ENCODE measurements at places on chromosomes 2 and 18. TPM values are rescaled to one million over a fixed set of nuclear protein-coding genes. Genes with fewer than 3 reads are reported as not detected.
A peak's percentile ranks its signal among the peaks of the same experiment; 100 is the strongest.

GRCh38 chr2:54396107-54396506 is 60.0 kb upstream of the SPTBN1 start:
- no peaks in the 10 kb centered on the region for H3K27me3 ChIP-seq
- no peak for DNase-seq
- no peaks in the 10 kb centered on the region for H3K4me1 ChIP-seq
- no peak overlapping the region for H3K4me3 ChIP-seq

GRCh38 chr2:135701442-135701841 is 40.2 kb upstream of the UBXN4 start:
- H3K4me1 ChIP-seq, result no peaks in the 10 kb centered on the region
- H3K27me3 ChIP-seq, result no peaks in the 10 kb centered on the region
- no peak overlapping the region for H3K4me3 ChIP-seq
- no peak for DNase-seq

DNA sequence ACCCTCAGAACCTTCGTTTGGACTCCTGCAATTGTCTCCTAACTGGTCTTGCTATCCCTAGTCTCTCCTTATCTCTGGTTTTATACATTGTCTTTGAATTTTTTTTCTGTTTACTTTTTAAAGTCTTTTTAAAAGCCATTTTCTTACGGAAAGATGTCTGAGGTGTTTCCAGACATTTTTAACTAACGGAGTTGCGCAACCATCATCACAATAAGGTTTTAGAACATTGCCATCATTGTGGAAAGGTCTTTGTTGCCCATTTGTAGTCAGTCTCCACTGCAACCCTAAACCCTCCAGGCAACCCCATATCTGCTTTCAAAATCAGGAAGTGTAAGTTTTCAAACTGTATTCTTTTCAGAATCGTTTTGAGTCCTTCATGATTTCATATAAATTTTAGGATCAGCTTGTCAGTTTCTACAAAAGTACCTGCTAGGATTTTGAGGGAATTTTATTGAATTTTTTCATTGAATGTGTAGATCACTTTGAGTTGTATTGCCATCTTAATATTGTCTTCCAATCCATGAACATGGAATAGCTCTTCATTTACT is 46.3 kb downstream of the ANKRD12 start:
- H3K27ac ChIP-seq, result no peak overlapping the region
- peaks cover 3% of the 10 kb centered on the region for H3K36me3 ChIP-seq
- no peaks in the 10 kb centered on the region for H3K27me3 ChIP-seq

- H3K27me3 ChIP-seq, result peaks cover 6% of the 10 kb centered on the region
- H3K27ac ChIP-seq, result no peak overlapping the region
- no peaks in the 10 kb centered on the region for H3K36me3 ChIP-seq
- no peak for DNase-seq
- H3K4me3 ChIP-seq, result no peak overlapping the region
Observed at GRCh38 chr2:73718851-73719621, 18.1 kb downstream of the TPRKB start.

- peak within 1 kb of the TSS; percentile 86 for H3K27ac ChIP-seq
- no peaks in the 10 kb centered on the region for H3K36me3 ChIP-seq
- peak within 1 kb of the TSS; percentile 92 for H3K4me3 ChIP-seq
- DNase-seq, result no peak
- H3K4me1 ChIP-seq, result peaks cover 34% of the 10 kb centered on the region
Observed at GRCh38 chr2:36355151-36355889, at the start of gene CRIM1. TSS of gene CRIM1 (plus strand) at chr2:36355778. CDS start at chr2:36356293, 515 bp downstream.

DNA sequence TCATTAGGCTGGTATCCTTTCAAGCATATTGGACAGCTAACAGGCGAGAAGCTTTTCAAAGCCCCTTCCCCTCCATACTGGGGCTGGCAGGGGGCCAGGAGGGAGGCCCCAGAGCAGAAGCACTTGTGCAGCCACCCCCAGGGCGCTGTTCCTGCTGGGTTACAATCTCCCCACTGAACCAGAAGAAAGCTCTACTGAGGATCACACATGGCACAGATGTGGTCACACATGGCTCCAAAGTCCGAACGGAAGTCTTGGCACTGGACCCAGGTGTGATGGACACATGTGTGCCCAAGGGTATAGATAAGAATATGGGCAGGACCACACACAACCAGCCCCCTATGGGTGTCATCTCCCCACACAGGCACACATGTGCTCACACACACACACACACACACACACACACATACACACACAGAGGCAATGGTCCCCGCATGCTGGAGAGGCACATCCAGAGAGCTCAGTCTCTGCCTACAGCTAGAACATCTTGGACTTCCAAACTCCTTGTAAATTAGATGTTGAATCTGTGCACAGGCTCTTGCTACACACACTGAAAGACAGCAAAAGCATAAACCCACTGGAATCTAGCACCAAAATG is 56.4 kb downstream of the TTC32 start:
- H3K36me3 ChIP-seq, result no peaks in the 10 kb centered on the region
- DNase-seq, result no peak
- peaks cover 14% of the 10 kb centered on the region for H3K27me3 ChIP-seq
- H3K4me3 ChIP-seq, result no peak overlapping the region

DNA sequence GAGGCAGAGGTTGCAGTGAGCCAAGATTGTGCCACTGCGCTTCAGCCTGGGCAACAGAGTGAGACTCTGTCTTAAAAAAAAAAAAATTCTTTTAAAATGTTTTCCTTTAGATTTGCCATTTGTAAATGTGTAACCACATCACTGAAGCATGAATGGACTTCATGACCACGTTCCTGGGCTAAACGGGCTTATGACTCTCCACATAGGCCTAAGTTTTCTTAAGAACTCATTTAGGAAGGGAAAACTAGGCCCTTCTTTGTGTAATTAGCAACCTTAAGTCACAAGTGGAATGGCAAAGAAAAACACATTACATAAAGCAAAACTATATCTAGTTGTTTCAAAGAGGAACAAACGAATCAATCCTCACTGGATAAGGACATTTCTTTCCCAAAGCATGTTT is 99.5 kb downstream of the MEIS1 start:
- H3K36me3 ChIP-seq, result no peaks in the 10 kb centered on the region
- no peak overlapping the region for H3K4me3 ChIP-seq
- no peak for DNase-seq
- no peak overlapping the region for H3K27ac ChIP-seq
- H3K27me3 ChIP-seq, result no peaks in the 10 kb centered on the region

- H3K27ac ChIP-seq, result no peak overlapping the region
- peaks cover 39% of the 10 kb centered on the region for H3K4me1 ChIP-seq
- H3K27me3 ChIP-seq, result no peaks in the 10 kb centered on the region
- H3K36me3 ChIP-seq, result no peaks in the 10 kb centered on the region
Observed at GRCh38 chr18:44838971-44839666, 158.4 kb downstream of the SETBP1 start.

- no peaks in the 10 kb centered on the region for H3K27me3 ChIP-seq
- peaks cover 3% of the 10 kb centered on the region for H3K36me3 ChIP-seq
- no peak overlapping the region for H3K27ac ChIP-seq
- peaks cover 15% of the 10 kb centered on the region for H3K4me1 ChIP-seq
Observed at GRCh38 chr2:238387332-238387731, 39.4 kb upstream of the ASB1 start.

DNA sequence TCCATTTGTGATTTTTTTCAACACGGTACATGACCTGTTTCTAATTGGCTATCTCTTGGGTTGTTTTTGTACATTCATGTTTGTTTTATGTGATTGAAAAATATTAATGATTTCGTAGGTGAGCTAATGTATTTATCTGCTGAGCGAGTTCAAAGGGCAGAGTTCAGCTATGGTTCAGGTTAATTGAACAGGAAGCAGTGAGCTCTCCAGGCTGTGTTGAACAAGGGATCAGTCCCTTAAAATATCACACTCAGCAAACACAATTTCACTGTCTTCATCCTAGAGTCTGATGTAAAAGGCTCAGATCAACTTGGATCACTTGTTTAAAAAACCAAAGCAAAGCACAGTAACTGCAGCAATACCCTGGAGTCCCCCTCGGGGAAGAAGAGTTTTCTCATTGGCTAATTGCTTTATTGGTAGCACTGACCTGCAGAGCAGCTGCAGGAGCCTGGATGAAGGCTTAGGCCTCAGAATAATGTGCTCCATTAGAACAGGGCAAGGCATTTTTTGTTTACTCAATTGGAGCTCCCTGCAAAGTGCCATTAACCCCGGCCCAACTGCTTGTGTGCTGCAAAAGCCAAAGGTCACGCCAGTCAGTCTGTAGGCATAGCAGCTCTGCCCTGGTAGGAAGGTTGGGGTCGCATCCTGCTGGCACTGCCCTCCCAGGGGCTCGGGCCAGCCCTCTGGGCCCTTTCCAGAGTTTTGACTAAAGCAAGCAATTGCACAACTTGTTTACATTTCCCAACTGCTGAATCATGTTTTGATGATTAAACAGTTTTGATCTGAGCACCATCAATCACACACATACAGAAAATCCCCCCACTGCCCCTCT is 10.5 kb downstream of the ONECUT2 start:
- peaks cover 43% of the 10 kb centered on the region for H3K27me3 ChIP-seq
- DNase-seq, result no peak
- no peaks in the 10 kb centered on the region for H3K4me1 ChIP-seq
- H3K4me3 ChIP-seq, result no peak overlapping the region
- H3K27ac ChIP-seq, result no peak overlapping the region
- H3K36me3 ChIP-seq, result no peaks in the 10 kb centered on the region

- DNase-seq, result no peak
- H3K27ac ChIP-seq, result no peak overlapping the region
- H3K4me3 ChIP-seq, result no peak overlapping the region
- H3K27me3 ChIP-seq, result no peaks in the 10 kb centered on the region
- no peaks in the 10 kb centered on the region for H3K36me3 ChIP-seq
- no peaks in the 10 kb centered on the region for H3K4me1 ChIP-seq
Observed at GRCh38 chr18:30404422-30404821, 638.1 kb downstream of the DSC3 start.

- H3K4me3 ChIP-seq, result no peak overlapping the region
- no peaks in the 10 kb centered on the region for H3K36me3 ChIP-seq
- H3K4me1 ChIP-seq, result no peaks in the 10 kb centered on the region
- DNase-seq, result no peak
Observed at GRCh38 chr2:705971-706511, 28.8 kb upstream of the TMEM18 start.

GRCh38 chr2:169013628-169014026 is 17.5 kb downstream of the ABCB11 start:
- no peak overlapping the region for H3K4me3 ChIP-seq
- no peak overlapping the region for H3K27ac ChIP-seq
- DNase-seq, result no peak
- H3K36me3 ChIP-seq, result no peaks in the 10 kb centered on the region
- H3K4me1 ChIP-seq, result peaks cover 23% of the 10 kb centered on the region
- H3K27me3 ChIP-seq, result no peaks in the 10 kb centered on the region

- no peaks in the 10 kb centered on the region for H3K4me1 ChIP-seq
- no peak overlapping the region for H3K27ac ChIP-seq
- H3K27me3 ChIP-seq, result no peaks in the 10 kb centered on the region
- no peak for DNase-seq
Observed at GRCh38 chr2:83565181-83565580, 893.9 kb downstream of the SUCLG1 start.

GRCh38 chr2:149258531-149258930 is 71.9 kb upstream of the LYPD6 start:
- no peak overlapping the region for H3K27ac ChIP-seq
- peaks cover 2% of the 10 kb centered on the region for H3K27me3 ChIP-seq
- no peaks in the 10 kb centered on the region for H3K4me1 ChIP-seq

- H3K36me3 ChIP-seq, result peaks cover 21% of the 10 kb centered on the region
- DNase-seq, result no peak
- H3K27me3 ChIP-seq, result no peaks in the 10 kb centered on the region
- H3K4me3 ChIP-seq, result no peak overlapping the region
- peaks cover 52% of the 10 kb centered on the region for H3K4me1 ChIP-seq
Observed at GRCh38 chr18:77112747-77113092, 19.9 kb downstream of the MBP start.

GRCh38 chr2:199850218-199850717 is 724 bp downstream of the FTCDNL1 start:
- peak overlapping the region; percentile 76 for H3K4me3 ChIP-seq
- no peak overlapping the region for H3K27ac ChIP-seq
- H3K4me1 ChIP-seq, result peaks cover 6% of the 10 kb centered on the region
- no peaks in the 10 kb centered on the region for H3K27me3 ChIP-seq

- peak overlapping the region; percentile 67 for H3K27ac ChIP-seq
- H3K4me3 ChIP-seq, result peak overlapping the region; percentile 95
- no peaks in the 10 kb centered on the region for H3K27me3 ChIP-seq
- H3K4me1 ChIP-seq, result peaks cover 48% of the 10 kb centered on the region
- H3K36me3 ChIP-seq, result peaks cover 7% of the 10 kb centered on the region
Observed at GRCh38 chr18:48949050-48949605, 1.6 kb downstream of the SMAD7 start.

- H3K27ac ChIP-seq, result no peak overlapping the region
- peaks cover 2% of the 10 kb centered on the region for H3K36me3 ChIP-seq
- H3K27me3 ChIP-seq, result no peaks in the 10 kb centered on the region
- H3K4me1 ChIP-seq, result peaks cover 14% of the 10 kb centered on the region
Observed at GRCh38 chr2:233389601-233390125, 35.4 kb downstream of the DGKD start.

DNA sequence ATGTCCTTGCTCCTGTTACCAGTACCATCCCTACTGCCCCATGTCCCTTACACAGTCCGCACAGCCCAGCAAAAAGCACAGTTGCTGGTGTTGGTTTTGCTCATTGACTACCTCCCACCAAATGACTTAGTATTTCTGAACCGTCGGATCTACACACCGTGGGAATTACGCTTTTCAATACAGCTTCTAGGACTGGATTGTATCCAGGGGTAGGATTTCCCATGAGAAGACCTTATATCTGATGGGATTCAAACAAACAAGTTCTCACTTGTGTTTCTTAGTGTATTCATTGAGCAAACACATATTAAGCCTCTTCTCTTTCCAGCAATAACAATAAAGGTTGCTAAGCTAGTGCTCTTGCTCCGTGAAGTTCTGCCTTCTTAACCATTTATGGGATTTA is 25.8 kb downstream of the TRAPPC12 start:
- DNase-seq, result no peak
- H3K4me1 ChIP-seq, result no peaks in the 10 kb centered on the region
- peaks cover 17% of the 10 kb centered on the region for H3K36me3 ChIP-seq
- H3K4me3 ChIP-seq, result no peak overlapping the region
- no peak overlapping the region for H3K27ac ChIP-seq

- peaks cover 11% of the 10 kb centered on the region for H3K4me1 ChIP-seq
- no peaks in the 10 kb centered on the region for H3K27me3 ChIP-seq
- peak overlapping the region; percentile 0 for H3K27ac ChIP-seq
- no peak overlapping the region for H3K4me3 ChIP-seq
Observed at GRCh38 chr2:203730076-203730729, 23.8 kb downstream of the CD28 start.

- no peaks in the 10 kb centered on the region for H3K27me3 ChIP-seq
- H3K36me3 ChIP-seq, result no peaks in the 10 kb centered on the region
- H3K27ac ChIP-seq, result no peak overlapping the region
- peaks cover 18% of the 10 kb centered on the region for H3K4me1 ChIP-seq
- DNase-seq, result peak; percentile 79
Observed at GRCh38 chr2:38454081-38454480, 77.0 kb upstream of the ATL2 start.

GRCh38 chr2:200944467-200945394 is 18.7 kb downstream of the ORC2 start:
- H3K27me3 ChIP-seq, result no peaks in the 10 kb centered on the region
- peak; percentile 65 for DNase-seq
- H3K4me3 ChIP-seq, result no peak overlapping the region
- peaks cover 4% of the 10 kb centered on the region for H3K36me3 ChIP-seq
- H3K27ac ChIP-seq, result peak overlapping the region; percentile 86

- H3K36me3 ChIP-seq, result no peaks in the 10 kb centered on the region
- H3K4me1 ChIP-seq, result peaks cover 2% of the 10 kb centered on the region
- H3K4me3 ChIP-seq, result no peak overlapping the region
- H3K27ac ChIP-seq, result no peak overlapping the region
- DNase-seq, result no peak
Observed at GRCh38 chr2:142220239-142220638, 89.4 kb upstream of the LRP1B start.

The CXCR1 gene
- polyA plus RNA-seq, result 14.5 TPM

The NHEJ1 gene
- polyA plus RNA-seq, result 13.1 TPM

The LINC00305 gene
- not detected for polyA plus RNA-seq

The PAPOLG gene
- polyA plus RNA-seq, result 9.8 TPM

The POTEC gene
- polyA plus RNA-seq, result not detected

The KRTCAP3 gene
- polyA plus RNA-seq, result 14.7 TPM

The CFAP65 gene
- not detected for polyA plus RNA-seq

The HAAO gene
- polyA plus RNA-seq, result 0.08 TPM

The SIX3 gene
- polyA plus RNA-seq, result not detected

The CRACDL gene
- 1.6 TPM for polyA plus RNA-seq

All from keratinocyte (primary cell).